ENCODE measurements at places on chromosomes 7 and 10. TPM values are rescaled to one million over a fixed set of nuclear protein-coding genes. Genes with fewer than 3 reads are reported as not detected.
A peak's percentile ranks its signal among the peaks of the same experiment; 100 is the strongest.

DNA sequence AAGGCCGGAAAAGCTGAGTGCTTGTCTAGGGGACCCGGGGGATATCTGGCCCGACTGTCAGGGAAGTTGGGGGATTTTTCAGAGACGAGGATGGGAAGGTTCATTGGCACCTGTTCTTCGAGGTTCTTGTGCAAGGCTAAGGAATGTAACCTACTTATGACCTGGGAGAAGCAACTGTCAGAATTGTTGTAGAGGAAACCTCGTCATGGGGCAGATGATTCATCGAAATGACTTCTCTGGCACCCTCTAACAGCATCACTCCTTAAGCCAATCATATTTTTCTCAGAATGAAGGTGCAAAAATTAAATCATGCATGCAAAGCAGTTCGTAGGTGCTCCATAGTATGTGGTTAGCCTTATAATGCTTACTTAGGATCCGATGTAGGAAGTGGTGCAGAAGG is 58.6 kb downstream of the PLXDC2 start:
- no peak for DNase-seq

Gene TMEM176B
- total RNA-seq = 199 TPM

Gene LDB3
- 2.2 TPM for total RNA-seq

GRCh38 chr7:131849472-131849871 is 293.0 kb upstream of the PODXL start:
- no peak for DNase-seq

GRCh38 chr7:124514471-124514870 is 251.1 kb downstream of the GPR37 start:
- no peak for DNase-seq

DNA sequence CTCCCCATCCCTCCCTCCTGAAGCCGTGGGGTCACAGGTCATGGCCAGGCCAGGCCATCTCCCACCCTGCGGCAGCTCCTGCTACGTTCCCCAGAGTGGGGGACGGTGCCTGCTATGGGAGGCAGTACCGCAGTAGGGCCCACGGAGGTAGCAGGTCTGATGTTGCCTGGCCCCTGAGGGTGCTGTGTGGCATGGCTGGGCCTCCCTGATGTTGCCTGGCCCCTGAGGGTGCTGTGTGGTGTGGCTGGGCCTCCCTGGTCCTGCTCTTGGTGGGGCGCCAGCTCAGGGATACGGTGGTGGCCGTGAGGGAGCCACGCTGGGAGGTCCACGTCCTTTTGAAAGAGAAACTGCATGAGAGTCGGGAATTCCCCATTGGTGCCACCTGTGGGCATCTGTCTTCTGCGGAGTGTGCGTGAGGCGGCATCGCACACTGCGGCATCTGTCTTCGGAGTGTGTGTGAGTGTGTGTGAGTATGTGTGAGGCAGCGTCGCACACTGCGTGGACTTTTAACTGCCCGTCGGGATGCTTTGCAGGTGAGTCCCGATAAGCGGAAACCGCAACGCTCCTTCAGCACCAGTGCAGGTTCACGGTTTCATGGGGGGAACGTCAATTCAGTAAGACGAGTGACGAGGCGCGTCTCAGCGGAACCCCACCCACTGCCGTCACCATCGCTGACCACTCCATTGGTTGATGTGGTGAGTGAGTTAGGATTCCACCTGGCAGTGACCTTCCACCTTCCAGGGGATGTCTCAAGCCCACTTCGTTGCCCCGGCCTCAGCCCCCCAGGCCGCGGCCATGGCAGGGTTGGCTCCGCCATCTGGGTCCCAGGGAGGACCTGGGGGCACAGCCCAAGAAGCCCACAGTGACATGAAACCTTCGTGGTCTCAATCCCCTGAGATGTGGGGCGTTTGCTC is 51.2 kb upstream of the CFAP46 start:
- DNase-seq = no peak

DNA sequence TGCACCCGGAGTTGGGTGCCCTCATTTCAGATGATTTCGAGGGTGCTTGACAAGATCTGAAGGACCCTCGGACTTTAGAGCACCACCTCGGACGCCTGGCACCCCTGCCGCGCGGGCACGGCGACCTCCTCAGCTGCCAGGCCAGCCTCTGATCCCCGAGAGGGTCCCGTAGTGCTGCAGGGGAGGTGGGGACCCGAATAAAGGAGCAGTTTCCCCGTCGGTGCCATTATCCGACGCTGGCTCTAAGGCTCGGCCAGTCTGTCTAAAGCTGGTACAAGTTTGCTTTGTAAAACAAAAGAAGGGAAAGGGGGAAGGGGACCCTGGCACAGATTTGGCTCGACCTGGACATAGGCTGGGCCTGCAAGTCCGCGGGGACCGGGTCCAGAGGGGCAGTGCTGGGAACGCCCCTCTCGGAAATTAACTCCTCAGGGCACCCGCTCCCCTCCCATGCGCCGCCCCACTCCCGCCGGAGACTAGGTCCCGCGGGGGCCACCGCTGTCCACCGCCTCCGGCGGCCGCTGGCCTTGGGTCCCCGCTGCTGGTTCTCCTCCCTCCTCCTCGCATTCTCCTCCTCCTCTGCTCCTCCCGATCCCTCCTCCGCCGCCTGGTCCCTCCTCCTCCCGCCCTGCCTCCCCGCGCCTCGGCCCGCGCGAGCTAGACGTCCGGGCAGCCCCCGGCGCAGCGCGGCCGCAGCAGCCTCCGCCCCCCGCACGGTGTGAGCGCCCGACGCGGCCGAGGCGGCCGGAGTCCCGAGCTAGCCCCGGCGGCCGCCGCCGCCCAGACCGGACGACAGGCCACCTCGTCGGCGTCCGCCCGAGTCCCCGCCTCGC is at the start of gene EGFR:
Gene EGFR, plus strand, starts transcription at position 657 of the 830 bp plus-strand sequence. CDS start 261 bp downstream, outside the sequence.
- DNase-seq = peak; percentile 86

All from transverse colon (tissue), 4 donors.